ENCODE measurements at places on chromosomes 7 and 10.

GRCh38 chr7:16785846-16786245 lies 19.0 kb downstream of the AGR2 start:
- DNase-seq: no peak

GRCh38 chr7:73719806-73720169 lies 319 bp upstream of the STX1A start:
- DNase-seq: no peak

- no peak for DNase-seq
Measured at GRCh38 chr10:85151506-85151905, 823.1 kb downstream of the CCSER2 start.

DNA sequence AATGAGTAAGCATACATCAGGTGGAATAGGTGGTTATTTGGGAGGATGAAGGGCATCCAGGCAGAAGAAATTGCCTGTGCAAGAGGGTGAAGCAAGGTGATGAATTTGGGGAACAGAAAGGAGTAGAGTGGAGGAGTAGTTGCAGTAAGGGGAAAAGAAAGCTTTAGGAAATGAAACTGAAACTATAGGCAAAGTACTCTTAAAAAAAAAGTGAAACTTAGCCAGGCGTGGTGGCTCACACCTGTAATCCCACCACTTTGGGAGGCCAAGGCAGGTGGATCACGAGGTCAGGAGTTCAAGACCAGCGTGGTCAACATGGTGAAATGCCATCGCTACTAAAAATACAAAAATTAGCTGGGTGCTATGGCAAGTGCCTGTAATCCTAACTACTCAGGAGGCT lies 17.6 kb downstream of the NUP205 start:
- DNase-seq: no peak

GRCh38 chr10:101018600-101019439 lies 12.1 kb downstream of the PDZD7 start:
- DNase-seq: peak; percentile 72

DNA sequence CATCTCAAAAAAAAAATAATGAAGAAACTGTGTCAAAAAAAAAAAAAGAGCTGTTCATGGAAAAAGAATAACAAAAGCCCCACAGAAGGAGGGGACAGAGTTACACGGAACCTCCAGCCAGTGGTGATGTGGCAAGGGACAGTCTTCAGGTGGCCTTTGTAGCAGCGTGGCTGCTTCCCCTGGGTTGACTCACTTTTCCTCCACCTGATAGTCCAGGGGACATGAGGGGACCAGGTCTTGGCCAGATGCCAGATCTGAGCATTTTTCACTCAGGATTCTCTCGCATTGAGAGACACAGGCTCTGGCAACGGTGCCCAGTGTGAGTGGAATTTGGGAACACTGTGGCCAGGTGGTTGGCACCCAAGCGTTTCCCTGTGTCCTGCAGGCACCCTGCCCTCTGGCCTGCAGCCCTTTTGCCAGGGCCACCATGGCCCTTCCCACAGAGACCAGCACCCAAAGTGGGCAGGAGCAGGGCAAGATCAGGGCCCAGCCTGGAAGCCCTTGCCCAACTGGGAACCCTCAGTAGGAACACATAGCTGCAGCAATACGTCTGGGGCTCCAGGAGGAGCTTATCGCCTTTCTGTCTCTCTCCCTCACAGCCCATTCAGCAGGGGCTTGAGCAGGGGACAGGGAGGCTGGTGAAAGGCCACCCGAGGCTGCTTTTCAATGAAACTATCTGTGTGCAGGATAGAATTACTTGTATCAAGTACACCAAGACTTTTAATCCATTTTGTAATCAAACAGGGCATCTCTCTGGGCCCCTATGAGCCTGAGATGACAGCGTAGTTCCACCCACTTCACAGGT lies 159.1 kb downstream of the UBE2H start:
- no peak for DNase-seq

DNA sequence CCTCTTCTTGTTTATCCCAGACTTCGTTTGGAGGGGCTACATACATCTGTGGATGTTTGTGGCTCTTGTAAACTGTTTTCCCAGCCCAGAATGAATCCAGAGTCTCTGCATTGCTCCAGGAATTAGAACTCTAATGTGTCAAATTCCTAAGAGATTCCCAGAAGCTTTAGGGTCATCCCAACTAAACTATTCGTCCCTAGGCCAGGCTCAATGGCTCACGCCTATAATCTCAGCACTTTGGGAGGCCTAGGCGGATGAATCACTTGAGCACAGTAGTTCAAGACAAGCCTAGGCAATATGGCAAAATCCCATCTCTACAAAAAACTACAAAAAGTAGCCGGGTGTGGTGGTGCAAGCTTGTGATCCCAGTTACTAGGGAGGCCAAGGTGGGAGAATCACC lies 28.5 kb downstream of the ARHGAP19 start:
- no peak for DNase-seq

- peak; percentile 89 for DNase-seq
Measured at GRCh38 chr10:6275022-6275997, 72.6 kb downstream of the PFKFB3 start.

- DNase-seq: no peak
Measured at GRCh38 chr10:75440271-75440793, 8.9 kb downstream of the LRMDA start.

- DNase-seq: no peak
Measured at GRCh38 chr10:70038923-70039322, 13.7 kb upstream of the MACROH2A2 start.

GRCh38 chr10:46048152-46048551 lies 2.1 kb upstream of the MSMB start:
- no peak for DNase-seq

DNA sequence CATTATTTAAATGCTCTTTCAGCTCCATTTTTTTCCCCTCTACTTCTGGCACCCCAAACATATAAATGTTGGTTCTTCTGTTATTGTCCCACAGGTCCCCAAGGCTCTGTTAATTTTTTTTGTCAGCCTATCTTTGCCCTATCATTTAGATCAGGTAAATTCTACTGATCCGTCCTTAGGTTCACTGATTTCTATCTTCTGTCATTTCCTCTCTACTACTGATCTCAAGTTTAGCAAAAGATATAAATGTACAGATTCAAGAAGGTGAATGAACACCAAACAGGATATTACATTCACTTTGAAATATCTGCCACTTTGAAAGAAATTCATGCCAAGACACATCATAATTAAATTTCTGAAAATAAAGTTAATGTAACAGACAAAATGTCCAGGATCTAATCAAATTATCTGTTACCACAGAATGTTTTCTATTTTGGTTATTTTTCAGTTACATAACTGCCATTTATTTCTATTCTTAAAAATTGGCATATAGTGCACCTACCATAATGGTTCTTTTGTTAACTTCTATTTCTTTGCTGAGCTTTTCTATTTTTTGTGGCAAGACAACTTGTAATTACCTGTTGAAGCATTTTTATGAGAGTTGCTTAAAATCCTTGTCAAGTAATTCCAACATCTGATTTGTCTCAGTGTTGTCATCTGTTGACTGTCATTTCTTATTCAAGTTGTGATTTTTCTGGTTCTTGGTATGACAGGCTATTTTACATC lies 12.1 kb upstream of the CUBN start:
- no peak for DNase-seq

DNA sequence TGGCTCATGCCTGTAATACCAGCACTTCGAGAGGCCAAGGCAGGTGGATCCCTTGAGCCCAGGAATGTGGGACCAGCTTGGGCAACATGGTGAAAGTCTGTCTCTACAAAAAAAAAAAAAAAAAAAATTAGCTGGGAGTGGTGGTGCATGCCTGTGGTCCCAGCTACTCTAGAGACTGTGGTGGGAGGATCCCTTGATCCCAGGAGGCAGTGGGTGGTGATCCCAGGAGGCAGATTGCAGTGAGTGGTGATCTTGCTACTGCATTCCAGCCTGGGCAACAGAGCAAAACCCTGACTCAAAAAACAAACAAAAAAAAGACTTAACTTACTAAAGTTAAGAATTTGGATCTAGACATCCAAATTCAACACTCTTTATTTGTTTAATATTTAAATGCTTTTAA lies 10.2 kb upstream of the ADO start:
- DNase-seq: no peak

DNA sequence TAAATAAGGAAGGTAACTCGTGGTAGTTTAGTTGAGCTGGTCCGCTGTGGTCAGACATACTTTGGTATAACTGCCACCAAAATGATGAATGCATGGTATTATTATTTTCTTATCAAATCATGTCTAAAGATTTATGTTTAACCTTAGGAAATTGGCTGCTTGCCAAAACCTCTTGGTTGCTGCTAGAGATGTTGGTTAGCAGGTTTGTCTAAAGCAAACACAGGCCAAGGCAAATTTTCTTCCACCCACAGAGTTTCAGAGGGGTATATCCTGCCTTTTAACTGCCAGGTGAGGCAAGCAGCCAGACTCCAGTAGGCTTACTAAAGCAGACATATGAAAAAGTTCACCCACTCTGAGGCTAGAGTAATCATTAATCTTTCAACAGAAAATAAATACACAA lies 101.4 kb downstream of the SEMA3E start:
- peak; percentile 6 for DNase-seq

GRCh38 chr7:51455948-51456347 lies 139.3 kb upstream of the COBL start:
- DNase-seq: no peak

GRCh38 chr10:121788115-121788514 lies 139.7 kb downstream of the ATE1 start:
- no peak for DNase-seq

DNA sequence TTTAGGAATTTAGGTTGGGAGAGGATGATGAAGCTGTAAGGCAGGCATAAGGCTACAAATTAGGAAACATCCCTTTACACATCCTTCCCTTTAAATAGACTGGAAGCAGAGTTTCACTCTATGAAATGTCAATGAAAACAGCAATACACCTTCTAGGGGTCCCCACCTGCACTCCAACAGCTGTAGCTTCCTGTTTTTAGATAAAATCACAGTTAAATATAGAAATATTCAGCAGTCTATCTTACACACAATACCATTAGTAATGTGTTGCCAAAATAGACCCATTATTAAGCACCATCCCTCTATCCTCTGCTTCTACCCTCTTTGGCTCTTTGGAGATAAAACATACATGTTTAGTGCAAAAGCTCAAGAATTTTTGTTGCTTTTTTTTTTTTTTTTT lies 237.4 kb downstream of the PCLO start:
- no peak for DNase-seq

- DNase-seq: no peak
Measured at GRCh38 chr7:76054123-76055120, 6.5 kb downstream of the MDH2 start.

Measured in HCT116 (cell line).